Stimulated activated CD8-positive, alpha-beta memory T cell treated with anti-CD3 and anti-CD28 coated beads, Interleukin-7, amount 100 ng/mL, for 1 hour (primary cell): ENCODE measurements at places on chromosomes 6 and 20.

DNA sequence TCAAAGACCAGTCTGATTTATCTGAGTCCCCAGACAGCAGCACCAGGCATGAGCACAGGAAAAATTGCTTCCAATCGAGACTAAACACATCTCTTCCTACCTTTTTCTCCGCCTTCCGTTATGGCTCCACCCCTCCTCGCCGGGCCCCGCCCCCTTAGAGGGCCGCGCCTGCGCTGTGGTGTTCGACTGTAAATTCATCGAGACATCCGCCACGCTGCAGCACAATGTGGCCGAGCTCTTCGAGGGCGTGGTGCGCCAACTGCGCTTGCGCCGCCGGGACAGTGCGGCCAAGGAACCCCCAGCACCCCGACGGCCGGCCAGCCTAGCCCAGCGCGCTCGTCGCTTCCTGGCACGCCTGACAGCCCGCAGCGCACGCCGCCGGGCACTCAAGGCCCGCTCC lies 8.9 kb downstream of the REM1 start:
- no peak for DNase-seq

- peak; percentile 23 for DNase-seq
Measured at GRCh38 chr20:20824924-20825584, 112.6 kb upstream of the RALGAPA2 start.

- DNase-seq, result no peak
Measured at GRCh38 chr6:56555438-56555872, 87.2 kb downstream of the DST start.

- DNase-seq, result peak; percentile 13
Measured at GRCh38 chr20:62739581-62740285, 31.1 kb downstream of the NTSR1 start.

DNA sequence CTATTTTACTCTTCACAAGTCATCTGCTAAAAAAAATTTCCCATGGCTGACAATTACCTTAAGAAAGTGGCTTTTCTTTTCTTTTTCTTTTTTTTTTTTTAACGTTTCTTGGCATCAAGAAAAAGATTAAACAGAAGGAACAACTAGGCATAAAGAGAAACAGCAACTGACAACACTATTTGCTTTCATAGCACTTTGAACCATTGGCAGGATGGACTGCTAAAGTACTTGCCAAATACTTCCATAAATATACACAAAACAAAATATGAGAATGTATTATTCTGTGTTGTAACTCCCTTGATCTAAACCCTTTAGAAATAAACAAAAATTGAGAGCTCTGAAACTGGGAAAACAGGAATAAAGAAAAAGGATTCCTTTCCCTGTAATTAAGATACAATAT lies 20.0 kb upstream of the PLN start:
- DNase-seq, result no peak

DNA sequence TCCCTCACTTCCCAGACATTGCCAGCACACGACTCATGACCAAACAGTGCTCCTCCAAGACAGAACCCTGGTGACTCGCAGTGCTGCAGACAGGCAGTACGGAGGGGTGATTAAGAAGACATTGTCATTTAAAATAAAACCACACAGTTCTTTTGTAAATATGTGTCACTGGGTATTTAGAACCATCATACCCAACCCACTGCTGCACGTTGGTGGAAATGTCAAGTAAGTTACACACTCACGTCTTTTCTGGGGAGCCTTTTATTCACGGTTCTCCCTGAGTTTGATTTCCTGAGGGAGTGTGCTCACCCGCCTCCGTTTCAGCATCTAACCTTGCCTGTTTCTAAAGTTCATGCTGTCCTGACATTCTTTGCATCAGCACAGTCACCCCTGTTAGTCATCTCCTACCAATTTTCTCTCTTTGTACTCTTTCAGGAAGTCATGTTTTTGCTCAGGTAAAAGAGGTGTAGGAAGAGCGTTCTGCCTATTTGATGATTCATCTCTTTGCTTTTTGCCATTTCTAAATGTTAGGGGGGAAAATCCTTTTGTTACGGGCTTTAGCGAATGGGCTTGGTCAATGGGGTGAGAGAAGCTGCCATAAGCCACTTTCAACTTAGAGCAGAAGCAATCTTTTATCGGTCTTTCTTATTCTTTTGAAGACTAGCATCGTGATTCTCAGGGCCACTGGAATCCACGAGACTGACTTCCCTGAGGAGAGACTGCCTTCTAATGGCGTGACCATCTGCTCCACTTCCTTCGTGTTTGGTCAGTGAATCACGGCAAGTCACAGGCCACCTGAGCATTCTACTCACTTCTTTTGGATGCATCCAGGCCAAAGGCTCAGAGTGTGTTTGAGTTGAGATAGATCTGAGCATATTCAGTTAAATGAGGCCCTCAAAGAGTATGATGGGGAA lies 512.8 kb upstream of the JARID2 start:
- no peak for DNase-seq

GRCh38 chr20:46810448-46811223 lies 84.0 kb upstream of the EYA2 start:
- no peak for DNase-seq

DNA sequence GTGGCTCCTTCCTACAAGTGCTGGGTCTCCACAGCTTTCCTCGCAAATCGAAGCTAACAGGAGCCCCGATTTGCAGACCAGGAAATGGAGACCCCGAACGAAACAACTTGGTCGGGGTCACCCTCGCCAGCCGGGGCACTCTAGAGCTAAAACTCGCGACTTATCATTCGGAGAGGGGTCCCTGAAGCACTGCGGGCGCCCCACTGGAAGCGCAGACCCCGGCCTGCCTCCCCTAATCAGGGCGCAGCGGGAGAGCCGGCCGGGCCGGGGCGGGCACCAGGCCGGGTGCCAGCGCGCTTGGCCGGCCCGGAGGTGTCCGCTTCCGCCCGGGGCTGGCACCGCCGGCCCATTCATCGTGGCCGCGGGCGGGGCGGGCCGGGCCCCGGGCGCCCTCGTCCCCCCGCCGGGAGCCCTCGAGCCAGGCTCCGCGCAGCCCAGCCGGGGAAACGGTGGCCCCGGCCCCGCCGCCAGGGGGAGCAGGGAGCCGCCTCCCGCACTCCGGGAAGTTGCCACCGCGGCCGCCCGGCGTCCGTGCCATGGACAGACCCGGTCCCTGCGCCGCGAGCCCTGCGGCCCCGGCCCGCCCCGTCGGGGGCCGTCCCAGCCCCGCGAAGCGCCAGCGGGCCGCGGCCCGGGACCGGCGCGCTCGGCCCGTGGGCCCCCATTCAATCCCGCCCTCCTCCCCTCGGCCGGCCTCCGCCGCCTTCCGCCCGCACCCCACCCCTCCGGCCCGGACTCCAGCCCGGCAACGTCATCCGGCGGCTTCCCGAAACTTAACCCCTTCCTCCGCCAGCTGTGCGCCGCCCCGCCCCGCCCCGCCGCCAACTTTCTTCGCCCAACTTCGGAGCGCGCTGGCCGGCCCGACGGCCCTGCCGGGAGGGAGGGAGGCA lies 961 bp downstream of the RRBP1 start:
- peak; percentile 61 for DNase-seq

GRCh38 chr6:106517706-106518105 lies 111.6 kb downstream of the RTN4IP1 start:
- DNase-seq, result no peak

DNA sequence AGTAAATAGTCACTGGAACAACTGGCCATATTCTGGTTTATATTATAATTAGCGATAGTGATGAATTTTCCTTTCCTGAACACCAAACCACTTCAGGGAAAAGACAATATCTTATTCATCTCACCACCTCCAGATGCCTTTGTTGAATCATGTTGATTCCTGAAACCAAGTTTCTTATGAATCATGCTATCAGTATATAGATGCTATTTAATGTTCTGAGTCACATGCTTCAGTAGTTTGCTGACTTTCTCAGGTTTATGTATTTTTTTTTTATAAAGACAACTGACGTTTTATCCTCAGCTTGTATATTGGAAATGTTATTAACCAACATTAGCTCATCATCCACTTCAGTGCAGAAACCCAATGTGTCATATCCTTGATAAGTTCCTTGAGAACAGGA lies 710.2 kb upstream of the POU3F2 start:
- DNase-seq, result no peak

GRCh38 chr6:133467982-133468380 lies 226.8 kb downstream of the EYA4 start:
- DNase-seq, result no peak

GRCh38 chr20:57656252-57656820 lies 36.1 kb upstream of the ZBP1 start:
- no peak for DNase-seq

- no peak for DNase-seq
Measured at GRCh38 chr6:24584382-24584720, 61.6 kb downstream of the KIAA0319 start.

DNA sequence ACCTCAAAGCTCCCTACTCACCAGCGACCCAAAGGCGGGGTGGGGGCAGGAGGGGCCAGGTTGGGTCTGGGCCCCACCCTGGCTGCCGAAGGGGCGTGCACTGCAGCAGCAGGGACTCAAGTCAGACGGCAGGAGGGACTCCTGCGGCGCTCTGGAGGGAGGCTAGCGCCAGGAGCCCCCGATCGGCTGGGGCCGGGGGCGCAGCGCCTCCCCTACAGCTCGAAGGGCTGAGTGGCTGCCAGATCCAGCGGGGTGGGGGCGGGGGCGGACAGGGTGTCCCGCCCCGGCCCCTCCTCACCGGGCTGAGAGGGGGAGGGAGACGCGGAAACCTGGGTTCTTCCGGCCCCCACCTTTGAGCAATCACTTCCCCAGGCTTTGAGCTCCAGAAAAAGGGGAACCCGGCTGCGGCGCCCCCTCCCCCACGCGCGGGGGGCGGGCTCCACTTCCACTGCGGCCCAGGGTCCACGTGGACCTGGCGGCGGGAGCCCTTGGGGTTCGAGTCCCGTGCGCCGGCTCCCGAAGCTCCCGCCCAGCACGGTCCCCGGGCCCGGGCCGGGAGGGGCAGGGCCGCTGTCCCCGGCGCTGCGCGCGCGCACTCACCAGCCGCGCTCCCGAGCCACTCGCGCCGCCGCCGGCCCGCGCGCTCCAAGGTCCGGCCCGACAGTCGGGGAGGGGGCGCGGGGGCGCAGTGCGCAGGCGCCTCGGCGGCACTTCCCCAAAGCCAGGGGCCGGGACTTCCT lies at the start of gene RGS19:
Gene RGS19, minus strand, starts transcription at position 246 of the 740 bp plus-strand sequence. CDS start 2,632 bp downstream, outside the sequence.
- peak; percentile 34 for DNase-seq

DNA sequence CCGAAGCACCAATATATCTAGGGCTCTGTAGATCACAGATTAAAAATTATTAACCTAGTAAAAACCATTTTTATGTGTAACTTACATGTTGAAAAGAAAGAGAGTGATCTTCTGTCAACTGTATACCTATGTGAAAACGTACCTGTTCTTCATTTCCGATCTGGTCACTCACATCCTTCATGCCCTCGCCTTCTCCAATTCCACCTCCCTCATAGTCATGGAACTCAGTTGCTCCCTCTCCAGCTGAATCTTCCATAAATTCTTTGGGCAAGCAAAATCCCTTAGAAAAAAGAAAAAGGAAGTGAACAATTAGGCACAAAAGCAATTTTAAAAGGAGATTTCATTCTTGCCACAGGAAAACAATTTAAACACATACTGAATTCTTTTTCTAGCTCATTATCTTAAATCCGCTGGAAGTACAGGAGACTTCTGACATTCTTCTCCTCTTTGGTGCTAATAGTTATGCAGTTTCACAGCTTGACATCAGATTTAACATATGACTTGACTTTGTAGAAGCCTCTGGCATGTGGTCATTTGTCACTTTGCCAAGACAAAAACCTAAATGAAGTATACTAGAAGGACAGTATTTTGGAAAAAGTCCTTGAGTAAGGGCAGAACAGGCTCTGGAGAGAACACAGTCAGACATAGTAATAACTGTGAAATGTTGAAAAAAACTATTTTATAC lies 29.5 kb upstream of the LYRM2 start:
- no peak for DNase-seq

DNA sequence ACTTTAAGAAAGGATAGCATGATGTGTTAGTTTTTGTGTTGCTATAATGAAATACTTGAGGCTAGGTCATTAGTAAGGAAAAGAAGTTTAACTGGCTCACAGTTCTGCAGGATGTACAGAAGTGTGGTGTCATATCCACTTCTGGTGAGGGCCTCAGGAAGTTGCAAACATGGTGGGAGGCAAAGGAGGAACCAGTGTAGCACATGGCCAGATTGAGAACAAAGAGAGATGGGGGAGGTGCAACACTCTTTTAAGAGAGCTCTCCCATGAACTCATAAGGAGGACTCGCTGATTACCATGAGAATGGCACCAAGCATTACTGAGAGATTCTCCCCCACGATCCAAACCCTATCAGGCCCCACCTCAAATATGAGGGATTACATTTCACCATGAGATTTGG lies 265.4 kb downstream of the RIMS1 start:
- DNase-seq, result no peak

GRCh38 chr6:70857387-70858077 lies 99.3 kb downstream of the B3GAT2 start:
- no peak for DNase-seq

DNA sequence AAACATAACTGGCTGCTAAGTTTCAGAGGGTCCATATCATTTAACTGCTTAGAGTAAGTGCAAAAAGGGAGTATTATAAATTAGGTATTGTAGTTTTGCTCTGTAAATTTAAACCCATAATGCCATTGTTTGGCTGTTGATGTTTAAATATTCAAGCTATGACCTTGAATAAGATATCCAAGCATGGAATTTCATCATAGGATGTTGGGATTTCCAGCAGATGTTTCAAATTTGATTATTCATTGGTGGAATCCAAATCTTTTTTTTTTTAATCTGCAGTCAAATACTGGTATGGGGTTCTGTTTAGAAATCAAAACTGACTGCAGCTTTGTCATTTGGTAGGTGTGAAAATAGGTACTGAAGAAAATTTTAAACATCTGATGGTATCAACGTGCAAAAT lies 161.0 kb downstream of the KHDC1L start:
- no peak for DNase-seq

DNA sequence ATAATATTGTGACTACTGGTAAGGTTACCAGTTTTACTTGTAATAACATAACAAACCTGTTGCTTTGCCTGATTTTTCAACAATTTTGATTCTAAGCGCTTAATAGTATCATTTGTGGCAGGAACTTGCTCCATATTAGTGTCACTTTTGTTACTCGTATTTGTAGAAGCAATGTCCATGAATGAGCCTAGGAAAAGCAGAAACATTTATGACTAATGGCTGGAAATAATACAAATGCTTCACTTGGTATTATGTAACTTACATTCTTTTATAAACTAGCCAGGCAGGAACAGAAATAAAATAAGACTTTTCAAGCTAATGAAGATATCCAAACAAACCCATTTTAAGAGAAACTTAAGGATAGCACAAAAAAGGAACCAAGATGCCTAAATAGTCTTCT lies 38.9 kb downstream of the MAP3K7 start:
- no peak for DNase-seq

DNA sequence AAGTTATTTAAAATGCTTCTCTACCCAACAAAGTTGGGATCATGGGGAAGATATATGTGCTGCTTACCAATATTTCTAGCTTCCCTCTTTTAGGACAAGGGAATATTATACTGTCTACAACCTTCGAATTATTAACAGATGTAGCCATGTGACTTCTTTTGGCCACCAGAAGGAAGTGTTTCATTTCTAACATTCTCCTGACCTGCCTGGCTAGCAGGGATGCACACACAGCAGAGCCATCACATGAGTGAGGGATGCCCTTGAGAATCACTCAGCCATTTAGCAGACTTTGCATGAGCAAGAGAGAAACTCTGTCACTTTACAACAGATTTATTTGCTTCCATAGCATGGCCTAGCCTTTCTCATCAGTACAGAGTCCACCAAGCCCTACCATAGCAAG lies 230.7 kb upstream of the MARCKS start:
- DNase-seq, result no peak

- DNase-seq, result no peak
Measured at GRCh38 chr6:85674604-85675003, 31.9 kb upstream of the SYNCRIP start.
